Esophagus mucosa (tissue), 1 donor: ENCODE measurements at places on chromosomes 4 and X. TPM values are rescaled to one million over a fixed set of nuclear protein-coding genes. Genes with fewer than 3 reads are reported as not detected.

Gene CENPVL1
- not detected for total RNA-seq

Gene EIF2S3
- total RNA-seq: 142 TPM

Gene EGF
- total RNA-seq: 0.24 TPM

Gene PDE5A
- 1.7 TPM for total RNA-seq

Gene CCNB3
- 0.36 TPM for total RNA-seq

Gene STK32B
- total RNA-seq: 0.28 TPM

Gene IGSF1
- total RNA-seq: 0.08 TPM

Gene HTRA3
- 1.0 TPM for total RNA-seq

Gene NEUROG2
- total RNA-seq: not detected

GRCh38 chr4:86660401-86660800, 66.3 kb downstream of the PTPN13 start:
- ATAC-seq: peak; percentile 55

DNA sequence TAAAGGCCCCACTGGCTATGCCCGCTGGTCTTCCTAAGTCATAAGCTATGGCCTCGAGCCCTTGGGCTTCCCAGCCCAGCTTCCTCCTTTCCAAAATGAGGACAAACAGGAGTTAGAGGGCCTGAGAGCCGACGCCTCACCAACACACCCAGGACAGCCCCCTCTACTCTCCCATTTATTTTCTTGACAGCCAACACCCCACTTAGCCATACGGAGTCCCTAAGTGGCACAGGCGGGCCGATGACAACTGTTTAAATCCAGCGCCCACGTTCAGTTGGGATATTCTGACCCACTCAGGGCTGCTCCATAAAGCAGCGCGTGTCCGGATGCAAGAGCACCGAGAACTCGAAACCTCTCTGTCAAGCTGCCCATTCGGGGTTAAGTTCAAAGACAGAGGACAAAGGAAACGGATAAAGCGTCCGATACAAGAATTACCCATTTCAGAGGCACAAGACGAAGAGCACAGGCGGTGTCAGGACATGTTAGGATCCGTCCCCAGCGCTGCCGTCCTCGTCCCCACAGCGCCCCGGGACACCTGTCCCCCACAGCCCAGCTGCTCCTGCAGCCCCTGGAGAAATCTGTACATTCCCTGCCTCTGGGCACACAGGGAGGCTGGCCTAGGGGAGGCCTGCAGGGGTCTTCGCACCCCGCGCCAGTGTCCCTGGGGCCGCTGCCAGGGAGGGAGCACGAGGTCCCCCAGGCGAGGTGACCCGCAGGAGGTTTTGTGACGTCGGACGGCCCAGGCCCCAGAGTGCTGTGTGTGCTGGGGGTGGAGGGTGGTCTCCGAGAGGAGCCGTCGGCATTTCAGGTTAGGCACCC, 1.2 kb downstream of the PRKX start:
- ATAC-seq: peak; percentile 2

DNA sequence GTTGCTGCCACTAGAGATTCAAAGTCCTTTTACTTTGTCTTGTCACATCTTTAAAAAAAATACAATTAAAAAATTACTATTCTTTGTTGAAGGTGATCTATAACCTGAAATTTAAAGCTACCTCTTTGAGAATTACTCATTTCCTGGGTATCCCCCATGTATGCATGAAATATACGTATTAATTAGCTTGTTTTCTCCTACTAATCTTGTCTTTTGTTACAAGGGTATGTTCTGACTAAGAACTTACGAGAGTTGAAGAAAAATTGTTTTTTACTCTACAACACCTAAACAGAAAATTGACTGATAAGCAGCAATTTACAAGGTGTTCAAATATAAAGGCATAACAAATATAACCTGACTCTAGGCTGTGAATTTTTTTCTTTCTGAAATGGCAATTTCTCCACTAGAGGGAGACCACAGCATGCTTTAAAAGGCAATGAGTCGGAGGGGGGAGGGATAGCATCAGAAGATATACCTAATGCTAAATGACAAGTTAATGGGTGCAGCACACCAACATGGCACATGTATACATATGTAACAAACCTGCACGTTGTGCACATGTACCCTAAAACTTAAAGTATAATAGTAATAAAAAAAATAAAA, 249.6 kb downstream of the OPHN1 start:
- no peak for ATAC-seq

DNA sequence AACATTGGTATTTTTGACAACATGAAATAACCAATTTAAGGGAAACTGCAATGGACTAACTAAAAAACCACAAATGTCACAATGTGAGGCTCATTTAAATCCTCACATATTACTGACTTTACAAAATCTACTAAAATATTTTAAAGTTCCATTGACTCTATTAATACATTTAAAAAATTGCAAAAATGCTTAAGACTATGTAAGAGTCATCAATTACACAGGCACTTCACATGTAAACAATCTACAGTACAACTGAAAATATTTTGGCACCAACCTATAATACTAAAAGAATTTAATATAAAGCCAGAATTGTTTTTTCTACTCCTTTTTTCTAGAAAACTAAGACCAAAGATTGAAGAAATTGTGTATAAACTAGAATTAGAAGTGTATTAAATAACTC, 76.8 kb upstream of the RBMXL3 start:
- ATAC-seq: no peak

DNA sequence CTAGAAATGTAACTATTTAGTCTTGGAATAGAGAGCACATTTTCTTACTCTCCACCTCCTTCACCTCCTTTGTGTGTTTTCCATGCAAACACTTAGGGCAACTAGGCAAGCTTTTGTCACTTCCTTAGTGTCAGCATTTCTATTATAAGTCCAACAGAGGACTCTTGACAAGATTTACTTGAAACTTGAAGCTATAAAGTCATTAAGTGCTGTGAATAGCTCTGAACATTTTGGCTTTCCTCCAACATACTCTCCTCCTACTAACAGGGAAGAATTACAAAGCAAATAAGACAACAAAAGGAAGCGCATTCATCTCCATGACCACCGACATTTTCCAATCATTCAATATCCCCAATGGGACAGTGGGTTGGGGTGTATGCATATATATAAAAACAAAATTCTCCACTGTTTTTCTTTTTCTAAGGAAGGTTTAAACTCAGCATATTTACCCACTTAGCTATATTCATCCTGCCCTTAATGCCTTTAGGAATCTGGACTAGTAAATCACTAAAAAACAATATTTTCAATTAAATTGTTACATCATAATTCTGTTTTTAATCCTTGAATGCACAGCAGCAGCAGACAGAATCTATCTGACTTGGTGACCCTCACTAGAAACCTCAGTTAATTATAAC, 264.6 kb downstream of the SNCA start:
- ATAC-seq: no peak

- no peak for ATAC-seq
Observed at GRCh38 chr4:39898015-39898414, 79.7 kb downstream of the PDS5A start.

DNA sequence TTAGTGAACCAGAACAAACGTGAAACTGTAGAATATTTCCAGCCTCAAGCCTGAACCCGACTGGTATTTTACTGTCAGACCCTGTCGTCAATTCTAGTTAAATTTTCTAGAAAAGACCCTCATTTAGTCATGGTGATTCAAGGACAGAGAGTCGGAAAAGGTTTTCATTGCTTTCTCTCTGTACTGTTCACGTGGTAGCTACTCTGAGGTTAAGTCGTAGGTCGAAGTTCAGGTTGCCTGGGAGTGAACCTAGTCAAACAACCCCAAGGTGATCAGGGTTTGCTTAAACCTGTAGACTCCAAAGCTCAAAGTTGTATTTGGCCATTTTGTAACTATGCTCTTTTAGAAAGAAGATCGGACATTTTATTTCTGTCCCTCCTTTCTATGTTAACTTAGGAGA, 283.6 kb downstream of the ARHGAP10 start:
- no peak for ATAC-seq

DNA sequence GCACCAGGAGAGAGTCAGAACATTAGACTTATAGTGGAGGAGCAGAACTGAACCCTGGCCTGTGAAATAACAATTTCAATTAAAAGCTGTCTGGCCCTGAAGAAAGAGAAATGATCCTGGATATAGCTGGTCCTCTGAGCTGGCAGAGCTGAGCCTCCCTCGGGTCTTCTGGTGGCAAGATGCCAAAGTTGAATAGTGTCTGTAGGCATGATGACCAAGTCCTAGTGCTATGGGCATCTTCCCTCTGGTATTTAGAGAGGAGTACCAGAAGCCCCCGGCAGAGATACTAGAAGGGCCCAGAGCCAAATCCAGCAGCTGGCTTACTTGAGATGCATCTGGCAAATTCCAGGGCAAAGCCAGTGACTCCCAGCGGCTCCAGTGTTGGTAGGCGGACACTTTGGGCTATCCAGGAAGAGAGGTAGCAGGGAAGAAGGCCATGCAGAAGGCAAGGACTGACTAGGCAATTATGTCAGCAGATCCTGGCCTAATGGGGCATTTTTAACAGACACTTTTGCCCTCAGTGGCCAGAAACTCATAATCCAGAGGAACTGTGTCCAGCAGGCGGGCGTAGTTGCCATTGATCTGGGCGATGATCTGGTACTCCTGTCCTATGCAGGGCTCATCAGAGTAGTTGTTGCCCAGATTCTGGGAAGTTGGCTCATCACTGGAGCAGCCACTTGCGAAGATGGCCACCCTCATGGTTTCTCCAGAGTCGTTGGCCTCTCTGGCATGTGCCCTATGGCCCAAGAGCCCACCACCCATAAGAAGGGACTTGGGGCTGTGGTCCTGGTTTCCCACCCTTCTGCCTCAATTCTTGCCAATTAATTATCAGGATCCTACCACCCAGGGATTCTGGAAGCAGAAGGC, 17.9 kb downstream of the VSIG4 start:
- no peak for ATAC-seq

DNA sequence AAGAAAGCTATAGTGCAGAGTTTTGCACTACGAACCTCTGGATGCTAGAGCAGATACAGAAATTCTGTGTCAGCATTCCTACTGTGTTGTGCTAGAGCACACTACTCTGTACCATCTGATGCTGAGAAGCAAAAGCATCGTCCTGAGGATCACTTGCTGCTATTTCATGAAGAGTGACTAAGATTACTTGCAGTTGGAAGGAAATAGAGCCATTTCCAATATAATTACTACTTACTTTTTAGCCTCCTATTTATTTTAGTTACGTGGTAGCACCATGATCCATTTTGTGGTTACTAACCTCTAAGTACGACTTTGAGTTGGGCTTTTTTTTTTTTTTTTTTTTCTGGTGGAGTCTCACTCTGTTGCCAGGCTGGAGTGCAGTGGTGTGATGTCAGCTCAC, 226.7 kb downstream of the PALLD start:
- no peak for ATAC-seq

GRCh38 chr4:11441194-11441556, 12.5 kb upstream of the HS3ST1 start:
- no peak for ATAC-seq

DNA sequence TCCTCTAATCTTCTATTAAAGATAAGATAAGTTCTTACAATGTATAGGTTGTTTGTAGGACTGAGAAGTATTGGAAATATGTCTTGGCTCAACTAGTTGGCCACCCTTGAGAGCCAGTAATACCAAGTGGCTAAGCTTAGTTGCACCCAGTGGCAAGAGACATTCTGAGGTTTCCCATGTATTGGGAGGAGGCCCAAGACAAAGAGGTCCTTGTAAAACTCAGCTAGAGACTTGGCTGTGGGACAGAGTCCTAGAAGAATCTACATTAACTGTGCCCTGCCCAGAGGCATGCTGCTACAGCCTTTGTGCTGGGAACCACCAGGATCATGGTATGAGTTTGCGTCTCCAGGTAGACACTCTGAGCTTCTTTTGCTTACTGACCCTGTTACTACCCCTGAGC, 41.9 kb upstream of the SLC4A4 start:
- ATAC-seq: no peak

- ATAC-seq: no peak
Observed at GRCh38 chr4:15575966-15576365, 79.2 kb downstream of the FBXL5 start.

GRCh38 chrX:21985332-21985777, 44.8 kb downstream of the SMS start:
- ATAC-seq: peak; percentile 98
